CD4-positive, alpha-beta T cell treated with Interleukin-2 at 100 ng/mL for 4 hours (primary cell): ENCODE measurements at places on chromosomes 6 and 20.

GRCh38 chr20:4795394-4795793 lies 73.7 kb downstream of the PRND start:
- DNase-seq, result peak; percentile 24

GRCh38 chr6:123888771-123889513 lies 85.3 kb downstream of the NKAIN2 start:
- no peak for DNase-seq

- no peak for DNase-seq
Observed at GRCh38 chr6:88867841-88868731, 95.3 kb downstream of the RNGTT start.

- peak; percentile 12 for DNase-seq
Observed at GRCh38 chr6:53066077-53066417, 843 bp downstream of the FBXO9 start.

GRCh38 chr6:19802656-19803055 lies 34.5 kb upstream of the ID4 start:
- no peak for DNase-seq

- no peak for DNase-seq
Observed at GRCh38 chr20:55649254-55649653, 356.1 kb downstream of the CBLN4 start.
